ENCODE measurements at places on chromosomes 2 and 18.
A peak's percentile ranks its signal among the peaks of the same experiment; 100 is the strongest.

- no peak for DNase-seq
These were observed 722.3 kb downstream of the RNF144A start for GRCh38 chr2:7639476-7639875.

GRCh38 chr2:24334245-24334633 is 26.1 kb downstream of the ITSN2 start:
- no peak for DNase-seq

DNA sequence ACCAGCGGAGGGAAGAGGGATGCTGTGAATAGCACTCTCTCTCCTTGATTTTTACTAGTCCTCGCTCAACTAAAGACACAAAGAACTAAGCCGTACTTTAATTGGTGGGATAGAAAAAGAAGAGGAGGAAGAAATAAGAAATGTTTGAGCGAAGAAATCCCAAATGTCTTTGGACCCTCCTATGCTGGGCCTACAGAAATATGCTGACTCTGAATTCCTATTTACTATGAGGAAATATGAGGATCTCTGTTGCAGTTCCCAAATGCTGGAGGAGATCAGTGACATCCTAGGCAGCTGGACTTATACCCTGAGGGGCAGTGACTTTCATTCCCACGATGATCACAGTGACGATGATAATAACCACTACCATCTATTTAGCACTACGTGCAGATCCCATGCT is 16.6 kb upstream of the PIEZO2 start:
- no peak for DNase-seq

GRCh38 chr2:215832791-215833190 is 180.6 kb downstream of the MREG start:
- no peak for DNase-seq

- no peak for DNase-seq
These were observed 54.5 kb upstream of the DAPL1 start for GRCh38 chr2:158740621-158741020.

DNA sequence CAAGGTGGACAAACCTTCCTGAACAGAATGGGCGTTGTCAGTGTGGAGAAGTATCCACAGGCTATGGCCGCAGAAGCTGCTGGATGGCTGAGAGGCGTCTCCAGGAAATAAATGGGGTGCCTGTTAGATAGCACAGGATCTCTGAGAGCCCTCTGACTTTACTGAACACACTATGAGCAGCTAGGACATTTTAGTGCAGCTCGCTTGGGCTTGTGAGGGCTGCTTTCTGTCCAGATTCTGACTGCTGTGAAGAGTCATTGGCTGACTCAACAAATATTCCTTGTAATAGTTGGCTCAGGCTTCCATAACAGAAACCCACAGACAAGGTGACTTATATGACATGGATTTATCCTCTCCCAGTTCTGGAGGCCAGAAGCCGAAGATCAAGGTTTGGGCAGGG is 100.2 kb upstream of the SNTG2 start:
- no peak for DNase-seq

DNA sequence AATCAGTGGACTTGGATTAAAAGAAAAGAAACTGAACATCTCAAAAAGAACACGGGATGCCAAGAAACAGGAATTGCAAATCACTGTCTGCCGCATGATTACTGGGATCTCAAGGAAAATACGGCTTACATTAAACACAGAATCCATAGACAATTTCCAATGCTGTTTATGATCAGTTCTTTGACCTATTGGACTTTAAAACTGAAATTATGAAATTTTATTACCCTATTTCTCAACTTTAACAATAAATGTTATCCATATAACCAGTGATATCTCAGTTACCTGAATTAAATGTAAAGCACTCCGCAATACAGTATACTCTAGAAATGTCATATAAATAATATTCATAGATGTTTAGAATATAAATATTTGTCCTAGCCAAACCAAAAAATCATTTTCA is 1556.9 kb upstream of the NXPH2 start:
- no peak for DNase-seq

GRCh38 chr18:61201511-61201910 is 131.7 kb upstream of the CDH20 start:
- no peak for DNase-seq

GRCh38 chr18:35969676-35970075 is 2.8 kb upstream of the RMP24 start:
- DNase-seq = no peak

DNA sequence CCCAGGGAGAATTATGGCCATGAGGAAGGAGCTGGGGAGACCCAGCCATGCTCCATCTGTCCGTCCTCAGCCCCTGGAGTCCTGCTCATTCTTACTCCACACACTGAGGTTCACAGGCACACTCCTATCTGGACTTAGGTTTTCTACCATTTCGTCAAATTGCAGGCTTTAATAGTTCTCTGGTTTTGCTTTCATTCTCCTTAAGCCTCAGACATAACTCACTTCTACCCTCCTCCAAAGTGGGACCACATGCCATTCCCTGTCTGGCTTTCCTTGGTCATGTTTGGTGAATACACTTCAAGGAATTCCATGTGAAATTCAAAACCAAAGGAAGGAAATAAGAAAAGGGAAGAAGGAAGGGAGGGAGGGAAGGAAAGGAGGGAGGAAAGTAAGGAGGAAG is 115.7 kb downstream of the CMPK2 start:
- no peak for DNase-seq

DNA sequence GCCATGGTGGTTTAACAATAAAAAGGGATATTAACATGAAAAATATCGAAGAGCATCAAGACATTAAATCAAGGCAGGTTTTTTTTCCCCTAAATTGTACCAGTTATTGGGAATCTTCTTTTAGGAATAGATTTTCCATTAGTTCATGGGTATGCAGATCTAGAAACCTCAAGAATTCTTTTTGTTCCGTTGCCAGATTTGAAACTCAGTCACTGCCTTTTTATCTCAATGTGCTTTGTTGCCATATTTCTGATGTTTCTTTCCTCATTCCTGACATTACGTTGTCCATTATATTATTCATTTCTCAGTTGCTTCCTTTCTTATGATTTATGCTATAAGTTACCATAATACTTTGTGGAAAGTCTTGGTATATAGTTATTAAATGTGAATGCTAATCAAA is 162.2 kb downstream of the CD226 start:
- no peak for DNase-seq

- DNase-seq = peak; percentile 37
These were observed 118.7 kb downstream of the NUP35 start for GRCh38 chr2:183242937-183243336.

DNA sequence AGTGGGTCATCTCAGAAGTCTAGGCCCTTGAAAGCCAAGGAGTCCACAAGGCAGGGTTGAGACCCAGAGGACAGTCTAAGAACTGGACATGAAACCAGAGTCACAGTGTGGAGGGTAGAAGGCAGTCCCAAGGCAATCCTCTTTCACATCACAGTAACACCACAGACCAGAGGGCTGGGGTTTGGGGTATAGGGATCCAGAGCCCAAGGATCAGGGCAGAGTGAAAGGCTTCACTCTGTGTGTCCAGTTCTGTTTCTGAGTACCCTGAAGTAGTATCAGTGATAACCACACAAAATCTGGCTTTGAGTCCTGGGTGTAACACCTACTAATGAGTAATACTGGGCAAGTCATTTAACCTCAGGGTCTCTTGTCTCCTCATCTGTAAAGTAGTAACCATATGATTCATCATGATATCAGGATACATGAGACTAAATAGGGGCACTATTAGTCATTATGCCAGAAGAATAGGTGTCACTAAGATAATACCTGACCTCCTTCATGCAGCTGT is 91.0 kb downstream of the ICA1L start:
- no peak for DNase-seq

DNA sequence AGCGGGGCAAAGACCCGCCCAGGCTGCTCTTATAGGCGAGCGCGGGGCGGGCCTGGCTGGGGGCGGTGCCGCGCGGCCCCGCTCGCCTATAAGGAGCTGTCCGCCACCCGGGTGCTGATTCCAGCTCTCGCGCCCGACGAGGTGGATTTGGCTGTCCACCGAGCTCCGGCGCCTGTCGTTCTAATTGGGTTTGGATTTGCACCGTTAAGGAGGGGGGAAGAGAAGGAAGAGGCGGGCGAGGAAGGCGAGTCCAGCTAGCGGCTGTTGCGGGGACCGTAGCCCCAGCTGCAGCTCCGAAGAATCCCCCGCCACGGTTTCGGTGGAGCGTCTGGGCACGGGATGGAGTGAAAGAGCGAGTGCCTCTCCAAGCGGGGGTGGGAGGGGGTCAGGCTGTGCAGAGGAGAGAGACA is at the start of gene CNTNAP5:
CNTNAP5 (plus strand) TSS at position 117 of the 410 bp plus-strand sequence. CDS start 364 bp downstream, outside the sequence.
- DNase-seq = peak; percentile 27

DNA sequence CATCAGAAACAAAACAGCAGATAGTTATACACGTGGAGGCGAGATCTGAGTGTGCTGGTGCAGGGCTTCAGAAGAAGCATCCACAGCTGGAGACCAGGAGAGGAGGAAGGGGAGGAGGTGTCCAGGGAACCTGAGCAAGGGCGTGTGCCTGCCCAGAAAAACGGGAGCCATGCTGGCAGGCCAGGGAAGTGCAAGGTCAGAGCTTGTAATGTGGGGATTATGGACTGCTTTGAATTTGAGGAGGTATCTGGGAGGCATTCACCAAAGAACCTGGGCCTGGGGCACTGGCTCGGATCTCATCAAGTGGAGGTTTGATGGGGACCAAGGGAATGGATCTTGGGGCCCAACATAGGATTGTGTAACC is 12.6 kb downstream of the PSD4 start:
- DNase-seq = no peak

DNA sequence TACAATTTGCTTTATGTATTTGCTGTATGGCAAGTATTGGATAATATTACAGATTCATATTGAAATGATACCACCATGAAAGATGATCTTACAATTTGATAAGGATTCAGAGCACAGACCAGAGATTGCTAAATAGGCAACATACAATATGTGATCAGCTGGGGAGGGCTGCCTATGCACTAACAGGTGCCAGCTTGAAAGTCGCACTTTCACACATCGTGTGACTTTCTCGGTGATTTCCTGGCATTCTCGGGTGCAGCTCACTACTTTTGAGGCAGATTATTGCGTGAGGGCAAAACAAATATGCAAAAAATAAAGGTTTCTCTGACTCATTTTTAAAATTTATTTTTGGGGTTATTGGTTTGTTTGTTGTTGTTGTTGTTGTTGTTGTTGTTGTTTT is 36.0 kb downstream of the RBMS1 start:
- no peak for DNase-seq

- no peak for DNase-seq
These were observed 187.4 kb downstream of the ALK start for GRCh38 chr2:29733965-29734364.

GRCh38 chr18:24754583-24755253 is 294.3 kb downstream of the HRH4 start:
- DNase-seq = no peak

- DNase-seq = no peak
These were observed 14.0 kb downstream of the PXDN start for GRCh38 chr2:1730015-1730927.

- no peak for DNase-seq
These were observed 7.0 kb downstream of the SLC35F6 start for GRCh38 chr2:26770986-26771586.

GRCh38 chr2:60676706-60677330 is 79.2 kb upstream of the PAPOLG start:
- DNase-seq = no peak

- no peak for DNase-seq
These were observed 209.6 kb upstream of the SLC39A10 start for GRCh38 chr2:195447323-195447975.

DNA sequence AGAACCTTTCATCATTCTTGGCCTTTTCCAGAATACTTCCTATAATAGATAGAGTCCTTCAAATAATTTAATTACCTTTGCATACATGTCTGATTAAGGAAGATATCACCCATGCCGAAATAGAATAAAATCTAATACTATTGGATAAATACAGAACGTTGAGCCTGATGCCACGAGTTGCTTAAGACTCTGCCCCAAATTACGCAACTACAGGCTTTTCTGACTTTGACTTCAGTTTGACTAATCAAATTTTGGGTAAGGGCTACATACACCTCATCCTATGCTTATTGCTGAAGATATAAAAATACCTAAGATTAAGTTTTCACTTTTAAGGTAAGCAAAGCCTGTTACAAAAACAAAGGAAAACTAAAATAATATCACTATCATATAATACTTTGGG is 1065.1 kb upstream of the NRXN1 start:
- DNase-seq = no peak

GRCh38 chr2:192016265-192016664 is 169.4 kb upstream of the CAVIN2 start:
- DNase-seq = no peak

- no peak for DNase-seq
These were observed 28.6 kb downstream of the RBMS1 start for GRCh38 chr2:160465002-160465401.

DNA sequence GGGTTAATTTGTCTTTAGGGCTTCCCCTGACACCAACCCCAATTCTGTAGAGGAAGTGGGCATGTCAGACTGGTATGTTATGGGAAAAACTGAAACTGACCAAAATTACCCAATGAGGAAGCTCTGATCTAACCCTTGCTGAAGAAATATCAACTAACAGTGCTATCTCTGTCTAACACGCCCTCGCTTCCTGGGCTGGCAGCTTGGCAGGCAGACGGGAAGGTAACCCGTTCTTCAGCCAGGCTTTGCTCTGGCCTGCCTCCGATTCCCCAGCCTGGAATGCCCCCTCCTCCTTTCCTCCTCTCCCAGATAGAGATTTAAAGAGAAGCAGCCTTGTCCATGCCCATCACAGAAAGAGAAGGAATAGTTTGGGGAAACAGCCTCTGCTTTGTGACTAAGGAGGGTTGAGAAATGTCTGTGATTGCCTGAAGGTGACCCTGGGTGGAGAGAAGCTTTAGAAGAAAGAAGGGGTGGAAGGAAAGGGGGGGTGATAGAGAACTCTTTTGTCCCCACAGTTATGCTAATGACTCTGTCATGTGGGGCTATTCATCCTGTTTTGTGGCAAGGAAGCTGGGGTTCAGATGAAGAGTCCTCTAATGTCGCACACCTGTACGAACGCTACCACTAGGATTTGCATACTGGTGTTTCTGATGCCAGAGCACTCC is 15.4 kb downstream of the HK2 start:
- no peak for DNase-seq

DNA sequence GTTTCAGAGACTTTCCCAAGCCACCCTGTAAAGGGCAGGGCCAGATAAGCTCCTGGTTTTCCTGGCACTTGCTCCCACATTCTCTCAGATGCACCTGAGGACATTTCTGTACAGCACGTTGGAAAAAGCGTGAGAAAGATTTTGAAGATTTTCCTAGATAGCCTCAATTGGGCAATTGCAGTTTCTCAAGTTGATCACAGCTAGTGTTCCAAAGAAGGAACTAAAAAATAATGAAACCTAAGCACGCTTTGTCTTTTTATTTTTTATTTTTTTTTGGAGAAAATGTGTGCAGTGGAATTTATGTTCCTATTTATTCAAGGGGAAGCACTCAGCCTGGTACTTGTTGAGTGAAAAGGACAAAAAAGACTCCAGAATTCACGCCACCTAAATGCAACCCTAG is 429.1 kb downstream of the RNF144A start:
- no peak for DNase-seq
